Myocyte (in vitro differentiated cells): ENCODE measurements at places on chromosomes 2 and 18. TPM values are rescaled to one million over a fixed set of nuclear protein-coding genes. Genes with fewer than 3 reads are reported as not detected.

- DNase-seq: no peak
Observed at GRCh38 chr2:37708146-37708545, 36.7 kb upstream of the CDC42EP3 start.

GRCh38 chr2:168679741-168680310 lies 122.6 kb upstream of the NOSTRIN start:
- DNase-seq: no peak

DNA sequence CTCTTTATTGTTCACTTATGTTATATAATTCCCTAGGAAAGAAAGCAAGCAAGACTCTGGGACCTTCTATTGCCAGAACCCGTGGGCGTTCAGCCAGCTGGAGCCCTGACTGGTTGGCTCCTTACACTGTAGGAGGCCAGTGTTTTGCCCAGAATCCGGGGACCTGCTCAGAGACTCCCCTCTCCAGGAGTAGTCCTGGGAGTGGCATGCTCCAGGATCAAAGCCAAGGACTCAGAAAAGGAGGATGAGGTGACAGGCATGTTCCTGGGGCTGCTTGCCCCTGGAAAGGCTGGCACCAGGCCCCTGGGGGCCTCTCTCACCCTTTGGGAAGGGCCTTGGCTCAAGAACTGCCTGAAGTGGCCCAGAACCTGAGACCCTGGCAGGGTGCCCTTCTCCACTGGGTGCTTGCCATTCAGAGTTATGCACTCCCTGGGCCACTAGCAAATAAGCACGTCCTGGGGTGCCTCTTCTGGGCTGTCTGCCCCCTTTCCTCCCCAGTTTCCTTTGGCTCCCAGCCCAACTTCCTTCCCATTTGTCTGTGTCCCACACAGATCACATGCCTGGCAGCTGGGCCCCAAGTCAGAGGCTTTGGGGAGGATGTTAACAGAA lies 19.6 kb upstream of the KIF3C start:
- peak; percentile 62 for DNase-seq

GRCh38 chr2:45115181-45115580 lies 105.9 kb upstream of the SIX2 start:
- no peak for DNase-seq

DNA sequence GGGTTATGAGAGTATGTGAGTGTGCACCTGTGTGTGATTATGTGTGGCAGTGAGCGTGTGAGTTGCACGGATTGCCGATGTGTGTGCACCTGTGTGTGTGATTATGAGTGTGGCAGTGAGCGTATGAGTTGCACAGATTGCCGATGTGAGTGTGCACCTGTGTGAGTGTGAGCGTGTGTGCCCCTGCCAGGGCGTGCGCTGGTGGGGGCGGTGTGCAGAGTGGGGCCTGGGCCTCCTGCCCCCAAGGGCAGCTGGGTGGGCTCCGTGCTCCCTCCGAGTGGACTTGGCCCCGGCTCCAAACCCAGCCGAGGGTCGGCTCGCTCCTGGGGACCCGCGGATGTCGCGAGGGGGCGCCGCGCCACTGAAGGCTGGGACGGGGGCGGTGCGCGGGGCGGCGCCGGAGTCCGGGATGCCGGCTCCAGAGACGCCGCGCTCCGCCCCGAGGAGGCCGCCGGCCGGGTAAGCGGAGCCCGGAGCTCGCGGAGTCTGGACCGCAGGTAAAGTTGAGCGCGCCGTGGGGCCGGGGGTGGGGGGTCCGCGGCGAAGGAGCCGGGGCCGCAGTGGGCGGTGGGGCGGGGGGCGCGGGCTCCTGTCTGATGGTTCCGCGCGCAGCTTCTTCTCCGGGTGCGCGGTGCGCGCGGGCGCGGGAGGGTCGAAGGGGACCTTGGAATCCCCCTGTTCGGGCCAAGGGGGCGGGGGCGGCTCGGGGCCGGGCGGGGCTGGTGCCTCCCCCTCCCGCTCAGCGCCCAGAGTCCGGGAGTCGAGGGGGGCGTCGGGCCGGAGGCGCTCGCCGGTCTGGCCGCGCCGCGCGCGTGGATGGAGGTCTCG lies at the start of gene KCNG2:
KCNG2 (plus strand) TSS at position 421 of the 828 bp plus-strand sequence. CDS start 65,730 bp downstream, outside the sequence.
- no peak for DNase-seq

DNA sequence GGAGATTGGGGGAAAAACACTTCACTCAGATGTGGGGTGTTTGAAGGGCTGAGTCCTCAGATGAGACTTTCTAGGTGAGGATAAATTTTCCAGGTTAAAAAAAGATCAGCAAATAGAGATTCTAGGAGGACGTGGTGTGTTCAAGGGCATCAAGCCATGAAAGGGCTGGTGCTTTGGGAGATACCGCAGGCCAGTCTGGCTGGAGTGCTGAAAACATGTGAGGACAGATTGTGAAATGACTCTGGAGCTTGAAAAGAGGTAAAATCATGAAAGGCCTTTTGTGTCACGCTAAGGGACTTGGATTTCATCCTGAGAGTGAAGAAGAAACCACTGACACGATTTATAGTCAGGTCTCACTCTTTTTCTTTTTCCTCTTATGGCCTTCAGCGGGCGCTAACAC lies 320.5 kb downstream of the DPP10 start:
- no peak for DNase-seq

DNA sequence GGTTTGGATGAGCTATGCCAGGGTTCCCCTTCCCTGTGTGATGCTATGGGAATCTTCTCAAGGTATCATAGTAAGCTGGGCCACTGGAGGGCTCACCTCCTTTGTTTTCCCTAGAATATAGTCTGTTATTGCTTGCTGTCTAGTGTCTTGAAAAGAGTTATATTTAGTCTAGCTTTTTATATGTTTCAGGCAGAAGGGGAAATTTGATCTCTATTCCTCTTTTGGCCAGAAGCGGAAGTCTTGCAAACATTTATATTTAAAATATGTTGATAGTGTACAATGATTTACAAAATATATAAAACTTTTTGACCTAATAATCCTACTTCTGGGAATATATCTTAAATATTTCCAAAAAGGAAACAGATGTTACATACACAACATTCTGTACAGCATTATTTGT lies 260.7 kb downstream of the FHOD3 start:
- DNase-seq: no peak

GRCh38 chr18:24975496-24976372 lies 376.2 kb downstream of the ZNF521 start:
- no peak for DNase-seq

DNA sequence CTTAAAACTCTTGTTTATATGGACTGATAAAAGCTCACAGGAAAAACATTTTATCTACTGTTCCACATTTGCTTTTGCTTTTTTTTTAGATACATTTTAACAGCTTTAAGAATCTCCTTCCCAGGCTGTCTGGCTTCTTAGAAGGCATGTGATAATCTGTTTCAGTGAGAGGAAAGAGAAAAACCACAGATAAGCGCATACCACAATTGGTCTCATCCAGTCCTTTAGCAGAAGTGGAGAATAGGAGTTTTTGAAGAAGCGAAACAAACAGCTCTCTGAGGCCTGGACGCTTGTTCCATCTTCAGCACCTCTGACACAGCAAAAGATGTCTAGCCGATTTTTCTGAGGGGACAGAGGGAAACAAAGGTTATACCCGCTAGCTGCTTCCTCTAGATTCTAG lies 37.6 kb downstream of the RMC1 start:
- DNase-seq: no peak

- DNase-seq: peak; percentile 86
Observed at GRCh38 chr2:54524226-54524991, 68.3 kb downstream of the SPTBN1 start.

DNA sequence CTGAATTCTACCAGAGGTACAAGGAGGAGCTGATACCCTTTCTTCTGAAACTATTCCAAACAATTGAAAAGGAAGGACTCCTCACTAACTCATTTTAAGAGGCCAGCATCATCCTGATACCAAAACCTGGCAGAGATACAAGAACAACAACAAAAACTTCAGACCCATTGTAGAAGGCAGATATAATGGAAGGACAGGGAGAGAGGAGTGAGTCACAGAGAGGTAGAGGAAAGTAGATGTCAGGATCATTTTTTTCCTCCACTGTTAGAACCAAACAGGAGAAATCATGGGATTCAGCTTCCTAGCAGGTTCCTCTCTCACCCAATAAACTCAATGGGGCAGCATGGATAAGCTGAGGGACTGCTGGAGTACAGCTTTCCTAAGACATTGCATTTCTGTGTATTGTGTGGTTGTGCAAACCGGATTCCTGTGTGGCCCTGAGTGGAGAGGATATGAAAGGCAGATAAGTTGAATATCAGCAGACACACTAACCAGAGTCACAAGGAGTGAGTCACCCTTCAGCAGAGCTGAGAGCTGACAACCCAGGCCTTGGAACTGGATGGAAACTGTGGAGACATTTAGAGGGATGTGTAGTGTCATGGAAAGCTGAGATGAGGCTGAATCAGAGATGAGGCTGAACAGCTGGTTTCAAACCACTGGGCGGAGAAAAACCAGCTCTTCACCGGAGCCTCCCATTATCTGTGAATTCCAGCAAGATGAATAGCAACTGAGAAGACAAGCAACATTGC lies 60.9 kb upstream of the MMADHC start:
- peak; percentile 100 for DNase-seq

GRCh38 chr2:25602333-25602723 lies 71.0 kb downstream of the DTNB start:
- no peak for DNase-seq

GRCh38 chr2:32384529-32384928 lies 27.7 kb downstream of the BIRC6 start:
- DNase-seq: no peak

DNA sequence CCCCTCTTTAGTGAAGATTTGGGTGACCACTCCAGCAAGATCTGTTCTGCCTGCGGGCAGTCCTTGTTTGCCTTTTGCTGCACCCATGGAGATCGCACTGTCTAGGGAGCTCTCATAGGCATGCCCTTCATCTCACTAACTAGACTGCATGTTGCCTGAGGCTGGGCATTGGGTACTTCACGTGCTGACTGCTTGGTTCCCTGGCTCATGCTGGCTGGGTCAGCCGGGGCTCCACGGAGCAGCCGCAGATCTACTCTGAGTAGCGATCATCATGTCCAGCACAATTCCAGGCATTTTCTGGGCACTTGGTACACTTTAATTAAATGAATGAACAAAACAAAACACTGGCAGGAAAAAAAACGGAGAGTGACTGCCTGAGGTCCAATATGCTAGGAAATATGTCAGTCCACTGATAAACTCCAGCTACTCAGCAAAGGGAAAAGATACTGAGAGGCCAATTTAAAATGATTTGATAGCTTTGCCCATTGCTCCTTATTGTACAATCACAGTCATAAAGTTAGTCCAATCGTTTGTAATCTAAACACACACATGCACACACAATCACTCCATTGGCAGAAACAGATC lies 220.3 kb downstream of the C1D start:
- DNase-seq: no peak

DNA sequence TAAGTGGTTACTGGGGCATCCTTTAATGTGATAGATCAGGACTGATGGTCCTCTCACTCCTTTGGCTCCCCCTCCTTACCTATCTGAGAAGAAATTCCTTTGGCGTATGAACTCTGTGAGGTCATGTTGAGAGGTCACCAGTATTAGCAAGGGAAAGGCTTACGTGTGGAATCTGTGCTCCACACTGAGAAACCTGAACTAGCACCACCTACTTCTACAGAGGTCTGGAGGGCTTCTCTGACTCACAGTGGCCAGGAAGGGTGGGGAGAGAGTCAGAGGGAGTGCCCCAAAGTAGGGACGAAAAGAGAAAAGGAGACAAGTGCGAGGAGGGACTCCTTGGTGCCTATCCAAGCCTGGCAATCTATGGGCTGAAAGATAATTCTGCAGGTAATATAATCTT lies 348.6 kb downstream of the TNS1 start:
- DNase-seq: no peak

GRCh38 chr2:162256591-162256991 lies 13.3 kb upstream of the FAP start:
- DNase-seq: peak; percentile 46

GRCh38 chr2:191280290-191280689 lies 35.1 kb downstream of the MYO1B start:
- DNase-seq: no peak

GRCh38 chr2:156800065-156800653 lies 364.0 kb downstream of the GPD2 start:
- DNase-seq: no peak

DNA sequence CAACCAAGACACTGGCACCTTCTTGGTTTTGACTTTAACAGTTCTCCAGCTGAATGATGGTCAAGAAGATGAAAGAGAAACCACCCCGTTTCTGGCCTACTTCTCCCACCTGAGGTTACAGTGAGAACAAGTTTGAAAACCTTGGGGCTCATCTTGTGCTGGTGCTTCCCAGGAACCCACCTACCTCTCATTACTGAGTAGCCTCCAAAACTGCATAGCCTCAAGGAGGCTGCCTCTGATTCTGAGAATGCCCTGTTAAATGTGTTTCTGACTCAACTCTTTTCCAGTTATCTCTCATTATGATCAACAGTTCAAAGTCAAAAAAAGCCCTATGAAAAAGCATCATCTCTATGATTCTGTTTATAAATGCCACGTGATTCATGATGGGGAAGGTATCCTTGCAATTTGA lies 121.9 kb downstream of the CACNB4 start:
- DNase-seq: no peak

Gene ACADL
- 0.10 and 0.13 TPM in 2 replicates for total RNA-seq

Gene C18orf54
- total RNA-seq: 1.8 and 3.0 TPM in 2 replicates

Gene CTAGE1
- total RNA-seq: 0.05 TPM in 1 of 2 replicates, not detected in the other

Gene UGT1A1
- not detected in 2 replicates for total RNA-seq

Gene C2orf80
- total RNA-seq: not detected in 2 replicates

Gene ATOH8
- total RNA-seq: 7.2 and 8.3 TPM in 2 replicates

Gene SOCS6
- total RNA-seq: 23.6 and 24.1 TPM in 2 replicates

Gene SCN3A
- total RNA-seq: 0.05 TPM in 1 of 2 replicates, not detected in the other
